ENCODE measurements at places on chromosomes 11 and 22. TPM values are rescaled to one million over a fixed set of nuclear protein-coding genes. Genes with fewer than 3 reads are reported as not detected.

DNA sequence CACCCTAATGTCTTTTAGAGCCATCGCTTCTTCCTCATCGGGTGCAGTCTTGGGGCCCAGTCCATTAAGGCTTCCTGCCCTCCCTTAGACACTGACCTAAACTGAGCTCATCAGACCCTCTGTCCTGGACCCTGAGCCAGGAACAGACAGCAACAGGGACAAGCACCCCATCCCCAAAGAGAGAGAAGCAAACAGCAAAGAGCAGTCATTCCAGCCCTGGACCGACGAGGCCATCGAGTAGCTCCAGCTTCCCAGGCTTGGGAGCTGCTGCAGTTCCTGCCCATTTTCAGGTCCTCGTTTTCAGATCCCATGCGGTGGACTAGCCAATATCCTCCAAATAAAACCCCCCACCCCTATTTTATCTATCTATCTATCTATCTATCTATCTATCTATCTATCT, 25.8 kb upstream of the CACNG2 start:
- DNase-seq: no peak

DNA sequence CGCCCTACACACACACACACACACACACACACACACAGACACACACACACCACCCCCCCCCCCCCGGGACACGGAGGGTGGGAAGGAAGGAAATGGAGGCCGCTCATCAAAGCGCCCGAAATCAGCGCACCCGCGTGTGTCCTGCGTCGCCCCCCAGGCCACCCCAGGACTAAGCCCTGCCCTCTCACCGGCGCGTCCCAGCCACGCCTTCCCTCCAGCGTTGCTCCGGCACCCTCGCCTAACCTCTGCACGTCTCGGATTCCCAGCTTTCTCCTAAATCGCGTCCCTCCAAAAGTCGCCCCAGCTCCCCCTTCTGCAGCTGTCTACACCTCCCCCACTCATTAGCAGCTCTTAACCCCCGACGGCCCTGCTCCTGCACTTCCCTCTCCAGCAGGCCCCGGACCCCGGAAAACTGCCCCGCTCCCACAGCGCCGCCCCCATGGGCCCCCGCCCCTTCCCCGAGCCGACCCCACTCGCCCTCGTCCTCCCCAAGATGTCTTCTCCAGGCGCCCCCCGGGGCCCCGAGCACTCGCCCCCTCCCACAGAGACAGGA, 557 bp downstream of the PACSIN2 start:
- no peak for DNase-seq

DNA sequence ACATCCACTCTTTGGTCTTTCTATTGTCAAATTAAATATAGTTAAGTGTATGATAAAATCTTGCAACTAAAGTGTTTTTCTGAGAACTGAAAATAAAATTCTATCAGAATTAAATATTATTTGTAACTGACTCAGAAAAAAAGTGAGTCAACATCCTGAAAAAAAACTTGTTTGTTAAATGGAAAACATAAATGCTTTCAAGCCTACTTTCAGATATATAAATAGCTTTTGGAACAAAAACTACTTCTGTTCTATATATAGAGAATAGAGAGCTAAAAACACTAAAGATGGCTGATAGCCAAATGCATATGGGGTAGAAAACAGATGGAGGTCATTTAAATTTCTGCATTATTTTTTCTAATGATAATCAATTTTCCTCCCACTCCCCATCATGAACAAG, 61.8 kb downstream of the PIK3C2A start:
- DNase-seq: no peak

Gene ENTHD1
- total RNA-seq: not detected

DNA sequence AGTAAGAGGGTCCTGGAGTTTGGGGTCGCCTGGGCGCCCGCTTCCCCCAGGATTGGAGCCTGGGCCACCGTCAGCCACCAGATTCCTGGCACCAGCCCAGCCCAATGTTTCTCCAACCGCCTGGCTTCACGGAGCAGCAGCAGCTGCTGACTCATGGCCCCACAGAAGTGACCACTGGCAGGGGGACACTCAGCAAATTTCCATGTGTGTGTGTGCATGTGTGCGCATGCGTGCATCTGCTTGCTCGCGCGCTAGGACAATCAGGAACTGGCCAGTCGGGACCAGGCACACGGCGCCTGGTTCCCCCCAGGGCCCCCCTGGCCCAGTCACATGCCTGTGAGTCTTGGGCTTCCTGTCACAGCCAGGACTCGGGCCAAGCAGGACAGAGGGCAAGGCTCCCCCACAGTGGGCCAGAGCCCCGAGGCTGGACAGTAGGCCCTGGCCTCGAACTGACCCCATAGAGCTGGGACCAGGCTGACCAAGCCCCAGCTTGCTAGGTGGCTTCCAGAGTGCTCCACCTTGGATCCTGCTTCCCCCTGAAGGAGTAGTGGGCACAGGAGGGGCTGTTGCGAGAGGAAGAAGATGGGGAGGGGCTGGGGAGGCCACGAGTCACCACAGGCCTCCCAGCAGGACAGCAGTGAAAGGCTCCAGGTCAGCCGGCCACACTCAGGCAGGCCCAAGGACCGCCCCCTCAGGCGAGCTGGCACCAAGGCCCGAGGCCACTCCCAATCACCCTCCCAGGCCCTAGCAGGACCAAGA, 3.2 kb downstream of the CTSD start:
- no peak for DNase-seq

- DNase-seq: peak; percentile 43
Measured at GRCh38 chr11:128624269-128625175, 37.2 kb upstream of the ETS1 start.

DNA sequence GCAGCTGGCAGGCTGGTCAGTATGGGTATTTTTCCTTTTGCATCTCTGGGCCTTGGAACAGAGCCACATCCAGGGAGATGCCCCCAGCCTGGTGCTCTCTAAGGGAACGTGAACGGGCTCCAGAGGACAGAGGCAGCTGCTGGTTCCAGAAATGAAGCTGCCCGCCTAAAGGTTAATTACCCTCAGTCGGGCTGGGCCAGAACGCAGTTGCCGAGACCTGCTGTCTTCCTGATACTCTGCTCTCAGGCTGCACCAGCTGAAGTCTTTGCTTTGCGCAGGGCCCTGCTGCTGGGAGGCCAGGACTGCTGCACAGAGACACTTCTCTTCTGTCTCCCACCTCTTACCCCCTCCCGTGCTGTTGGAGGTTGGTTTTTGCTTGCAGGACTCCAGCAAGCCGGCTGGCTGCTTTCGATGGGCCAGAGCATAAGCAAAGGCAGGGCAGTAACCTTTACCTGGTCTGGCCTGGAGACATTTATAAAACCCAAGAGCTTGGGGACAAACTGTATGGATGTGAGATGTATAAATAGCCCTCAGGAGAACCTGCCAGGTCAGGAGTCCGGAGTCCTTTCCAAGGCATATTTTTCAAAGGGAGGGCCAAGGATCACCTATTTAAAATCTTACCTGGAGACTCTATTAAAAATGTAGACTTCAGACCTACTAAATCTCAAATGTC, 197.1 kb downstream of the GRIK4 start:
- peak; percentile 39 for DNase-seq

Gene TMEM191B
- 1.2 TPM for total RNA-seq

DNA sequence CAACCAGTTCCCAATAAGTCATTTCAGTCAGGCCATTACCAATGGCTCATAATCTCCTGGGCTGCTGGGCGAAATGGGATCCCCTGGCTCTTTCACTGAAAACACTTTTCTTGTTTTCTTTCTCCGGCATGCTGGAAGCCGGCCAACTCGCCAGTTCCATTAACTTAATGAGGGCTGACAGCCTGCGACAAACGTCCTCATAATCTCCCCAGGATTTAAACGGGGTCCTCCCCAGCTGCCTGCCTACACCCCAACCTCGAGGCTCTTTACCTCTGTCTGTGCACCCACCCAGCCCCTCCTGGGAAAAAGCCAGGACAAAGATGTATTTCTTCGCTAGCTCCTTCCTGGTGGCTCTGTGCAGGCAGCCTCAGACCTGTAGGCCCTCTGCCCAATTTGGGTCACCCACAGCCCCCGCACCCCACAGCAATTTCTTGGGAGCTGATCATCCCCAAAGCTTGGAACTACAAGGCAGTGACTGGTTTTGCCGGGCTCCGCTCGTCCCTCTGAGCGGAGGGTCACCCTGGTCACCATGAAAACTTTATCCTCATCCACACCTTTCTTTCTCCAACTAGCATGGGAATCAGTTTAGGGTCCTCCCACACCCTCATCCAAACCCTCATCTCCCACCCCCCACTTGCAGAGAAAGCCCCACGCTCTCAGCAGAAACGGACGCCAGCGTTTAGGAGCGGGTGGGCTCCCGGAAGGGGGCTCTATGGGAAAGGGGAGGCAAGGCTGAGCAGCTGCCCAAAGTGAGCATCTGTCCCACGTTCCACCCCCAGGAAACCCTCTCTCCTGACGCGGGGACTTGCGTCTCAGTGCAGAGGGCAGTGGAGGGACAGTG, 51.1 kb upstream of the KCNQ1OT1 start:
- no peak for DNase-seq

GRCh38 chr22:23467721-23468294, 112.3 kb downstream of the IGLL1 start:
- DNase-seq: no peak

Gene PLAAT5
- total RNA-seq: 16.0 TPM

Gene FGF19
- 14.8 TPM for total RNA-seq

Gene SNX32
- total RNA-seq: 1.1 TPM

DNA sequence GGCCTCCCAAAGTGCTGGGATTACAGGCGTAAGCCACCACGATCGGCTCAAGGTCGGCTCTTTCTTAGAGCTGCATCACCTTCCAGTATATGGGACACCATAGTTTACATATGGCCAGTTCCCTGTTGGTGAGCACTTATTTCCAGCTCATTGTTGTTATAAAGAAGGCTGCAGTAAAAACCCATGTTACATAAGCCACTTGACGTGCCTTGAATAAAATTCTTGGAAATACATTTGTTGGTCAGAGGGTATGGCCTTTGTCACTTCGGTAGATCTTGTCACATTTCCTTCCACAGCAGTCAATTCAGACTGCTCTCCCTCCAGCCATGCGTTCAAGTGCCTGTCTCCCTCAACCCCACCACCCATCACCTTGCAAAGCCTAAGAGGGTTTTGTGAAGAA, 92.9 kb downstream of the PRR5L start:
- no peak for DNase-seq

GRCh38 chr11:124197999-124198398, 14.9 kb downstream of the OR10D3 start:
- DNase-seq: no peak
